ENCODE measurements at places on chromosomes 2 and 18. TPM values are rescaled to one million over a fixed set of nuclear protein-coding genes. Genes with fewer than 3 reads are reported as not detected.

DNA sequence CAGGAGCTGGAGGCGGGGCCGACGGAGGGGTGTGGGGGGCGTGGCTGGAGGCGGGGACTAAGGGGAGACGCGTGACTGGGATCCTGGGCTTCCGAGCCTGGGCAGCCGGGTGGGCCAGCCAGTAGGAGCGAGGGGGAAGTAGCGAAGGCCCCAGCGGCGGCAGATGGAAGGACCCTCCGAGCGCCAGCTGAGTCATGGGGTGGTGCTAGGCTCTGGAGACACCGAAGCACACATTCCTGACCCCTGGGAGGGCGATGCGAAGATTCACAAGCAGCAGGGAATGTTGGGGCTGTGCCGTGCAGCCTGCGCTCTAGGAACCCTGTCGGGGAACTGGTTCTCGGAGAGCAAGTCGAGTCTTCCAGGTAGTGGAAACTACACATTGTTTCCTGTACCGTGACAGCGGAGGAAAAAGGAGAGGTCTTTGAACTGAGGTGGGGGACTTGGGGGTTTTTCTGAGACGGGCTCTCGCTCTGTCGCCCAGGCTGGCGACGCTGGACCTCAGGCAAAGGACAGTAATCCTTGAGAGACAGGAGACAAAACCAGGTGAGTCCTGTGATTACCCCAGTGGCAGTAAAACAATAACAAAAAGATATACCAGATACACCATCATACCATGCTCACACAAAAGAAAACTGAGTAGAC is 650 bp upstream of the AFG3L2 start:
- no peak for DNase-seq

DNA sequence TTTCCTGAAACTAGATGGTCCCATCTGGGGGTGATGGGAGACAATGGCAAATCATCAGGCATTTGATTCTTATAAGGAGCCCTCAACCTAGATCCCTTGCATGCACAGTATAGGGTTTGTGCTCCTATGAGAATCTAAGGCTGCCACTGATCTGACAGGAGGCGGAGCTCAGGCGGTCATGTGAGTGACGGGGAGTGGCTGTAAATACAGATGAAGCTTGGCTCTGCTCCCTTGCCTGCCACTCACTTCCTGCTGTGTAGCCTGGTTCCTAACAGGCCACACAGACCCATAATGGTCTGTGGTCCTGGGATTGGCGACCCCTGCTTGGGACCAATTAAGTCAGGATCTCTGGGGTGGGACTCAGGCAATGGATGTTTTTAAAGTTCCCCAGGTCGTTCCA is 293.4 kb downstream of the ZNF521 start:
- DNase-seq, result no peak

EPHA4 gene
- 41.3 TPM for total RNA-seq

DNA sequence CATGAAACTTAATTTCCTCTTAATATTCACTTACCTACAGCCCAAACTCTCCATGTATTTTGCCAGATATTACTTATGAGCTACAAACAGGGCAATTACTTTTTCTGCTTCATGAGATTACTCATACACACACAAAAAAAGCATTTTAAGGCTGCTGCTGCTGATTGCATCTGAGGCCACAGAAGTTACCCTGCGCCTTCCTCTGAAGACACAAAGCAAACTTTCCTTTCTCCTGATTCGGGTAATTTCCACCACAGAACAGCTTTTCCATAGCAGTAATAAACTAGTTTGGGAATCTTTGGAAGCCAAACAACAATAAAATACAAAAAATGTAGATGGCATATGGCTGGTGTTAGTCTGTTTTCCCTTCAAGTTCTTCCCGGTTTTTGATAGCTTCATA is 6.2 kb downstream of the TTC32 start:
- DNase-seq, result no peak

DNA sequence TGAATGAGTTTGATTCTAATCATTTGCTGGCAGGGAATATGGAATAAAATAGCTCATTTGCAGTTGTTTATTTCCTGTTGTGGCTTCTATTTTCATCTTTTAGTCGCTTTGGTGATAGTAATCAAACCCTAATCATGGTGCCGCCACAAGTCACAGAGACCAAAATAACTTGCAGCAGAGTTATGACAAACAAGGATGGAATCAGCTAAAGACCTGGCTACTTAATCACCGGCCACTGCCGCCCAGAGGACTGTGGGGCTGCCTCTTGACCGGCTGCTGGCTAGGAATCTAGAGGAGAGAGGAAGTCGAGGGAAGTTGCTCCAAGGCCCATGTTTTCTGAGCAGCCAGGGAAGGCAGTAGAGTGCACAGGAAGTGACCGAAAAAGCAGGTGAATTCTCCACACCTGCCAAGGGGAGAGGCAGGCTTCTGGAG is 5.1 kb upstream of the SMAD7 start:
- DNase-seq, result no peak

- DNase-seq, result no peak
Measured at GRCh38 chr2:197599285-197599965, 76.0 kb downstream of the RFTN2 start.

GRCh38 chr2:41966920-41967319 is 80.9 kb upstream of the PKDCC start:
- DNase-seq, result no peak

DNA sequence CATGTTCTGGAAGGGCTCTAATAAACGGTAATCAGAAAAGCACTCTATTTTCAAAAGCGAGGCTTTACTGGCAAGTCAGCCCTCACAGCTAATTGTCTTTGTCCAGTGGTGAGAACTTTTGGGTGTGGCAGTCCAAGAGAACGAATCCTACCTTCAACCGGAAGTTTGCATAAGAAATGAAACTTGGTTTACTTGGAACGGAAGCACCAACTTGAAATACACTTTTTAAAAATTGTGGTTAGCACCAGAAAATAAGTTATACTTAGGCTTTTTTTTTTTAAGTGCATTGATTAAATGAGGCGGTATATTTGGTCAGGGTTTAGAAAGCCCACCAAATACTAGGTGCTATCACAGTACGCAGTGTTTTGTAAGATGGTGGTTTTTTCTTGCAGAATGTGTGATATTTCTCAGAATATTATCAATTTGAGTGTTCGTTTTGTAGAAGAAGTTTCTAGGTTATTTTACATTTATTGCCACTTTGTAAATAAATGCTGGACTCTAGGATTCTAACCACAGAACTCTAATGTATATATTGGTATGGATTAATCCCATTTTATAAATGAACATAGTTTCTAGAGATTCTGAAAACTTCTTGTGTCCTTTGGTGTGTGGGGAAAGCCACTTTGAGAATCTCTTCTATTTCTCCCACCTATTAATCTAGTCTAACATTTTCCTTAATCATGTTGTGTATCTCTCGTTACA is 1.2 kb downstream of the MYL12A start:
- peak; percentile 13 for DNase-seq

GRCh38 chr2:157447741-157448140 is 3.9 kb upstream of the CYTIP start:
- DNase-seq, result no peak

FARSB gene
- 17.1 TPM for total RNA-seq

MREG gene
- total RNA-seq, result 3.4 TPM

DNA sequence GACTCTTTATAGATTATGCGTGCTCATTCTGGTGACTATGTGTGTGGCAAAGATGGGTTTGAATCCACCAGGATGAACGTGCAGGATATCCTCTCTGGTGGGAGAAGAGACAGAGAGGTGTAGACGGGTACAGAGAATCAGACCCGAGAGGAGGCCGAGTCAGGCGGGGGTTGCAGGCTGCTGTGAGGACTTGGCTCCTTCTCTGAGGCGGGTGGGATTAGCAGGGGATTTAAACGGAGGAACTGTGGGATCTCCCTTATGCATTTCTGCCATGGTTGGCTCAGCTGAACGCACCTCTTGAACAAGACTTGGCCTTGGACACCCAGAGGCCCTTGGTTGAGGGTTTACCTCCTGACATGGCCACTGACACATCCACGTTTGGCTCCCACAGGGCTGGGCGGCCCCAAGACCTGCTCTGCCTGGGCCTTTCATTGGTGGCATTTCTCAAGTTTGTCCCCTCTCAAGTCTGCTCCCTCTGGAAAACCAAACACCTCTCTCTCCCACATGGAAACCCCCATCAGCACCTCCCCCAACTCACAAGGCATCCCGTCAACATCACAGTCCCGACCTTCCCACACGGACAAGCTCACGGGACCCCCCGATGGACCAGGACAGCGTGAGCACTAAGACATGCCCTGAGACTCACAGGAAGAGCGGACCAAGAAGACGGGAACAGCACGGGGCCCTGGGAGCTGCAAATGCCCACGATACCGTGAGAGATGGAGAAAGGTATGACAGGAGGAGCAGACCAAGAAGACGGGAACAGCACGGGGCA is 158.3 kb downstream of the RTP5 start:
- no peak for DNase-seq

DNA sequence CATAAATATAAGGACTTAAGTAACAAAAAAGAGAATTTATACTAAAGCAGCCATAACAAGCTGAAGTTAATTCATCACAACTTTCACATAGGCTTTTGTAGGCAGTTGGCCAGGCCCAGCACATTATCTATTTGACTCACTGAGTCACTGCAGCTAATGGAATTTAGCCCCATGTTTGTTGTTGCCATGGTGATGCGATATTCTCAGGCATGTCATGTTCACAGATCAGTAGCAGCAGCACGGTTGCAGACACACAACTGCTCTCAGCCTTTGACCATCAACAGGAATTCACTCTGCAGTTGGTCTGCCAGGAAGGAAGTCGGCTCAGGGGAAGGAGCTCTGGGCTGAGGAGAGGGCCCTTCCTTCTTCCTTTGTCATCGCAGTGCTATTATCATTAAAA is 639.8 kb downstream of the TMEM182 start:
- DNase-seq, result peak; percentile 15

- DNase-seq, result no peak
Measured at GRCh38 chr2:106356291-106356690, 111.9 kb downstream of the RGPD3 start.

DNA sequence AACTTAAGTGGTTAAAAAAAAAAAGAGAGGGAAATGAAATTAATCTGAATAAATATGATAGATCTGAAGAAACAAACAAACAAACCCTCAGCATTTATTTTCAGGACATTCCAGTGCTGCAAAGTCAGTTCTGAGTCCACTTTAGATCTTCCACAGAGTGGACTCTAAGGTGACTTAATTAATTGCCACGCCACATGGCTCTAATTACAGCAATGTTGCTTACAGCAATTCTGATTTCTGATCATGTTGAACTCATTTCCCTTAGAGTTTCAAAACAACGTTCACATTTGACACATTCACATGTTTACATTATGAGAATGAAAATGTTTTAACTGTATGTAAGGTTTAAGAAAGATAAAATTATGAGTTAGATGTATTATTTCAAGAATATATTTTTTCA is 38.6 kb upstream of the RASGRP3 start:
- no peak for DNase-seq

DNA sequence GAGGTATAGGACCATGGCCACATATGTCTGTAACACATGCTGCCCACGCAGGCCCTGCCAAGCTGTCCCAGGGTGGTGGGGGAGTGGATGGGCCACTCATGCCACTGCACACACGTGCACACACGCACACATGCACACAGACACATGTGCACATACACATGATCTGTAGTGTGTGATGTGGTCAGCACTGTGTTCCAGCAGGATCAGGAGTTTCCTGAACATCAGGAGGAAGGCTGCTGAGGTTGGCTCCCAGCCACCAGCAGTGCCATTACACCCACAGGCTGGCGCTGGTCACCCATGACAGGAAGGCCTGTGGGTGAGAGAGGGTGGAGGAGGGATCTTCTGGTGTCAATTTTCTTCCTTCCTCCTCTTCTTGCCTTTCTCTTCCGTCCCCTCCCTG is 44.7 kb downstream of the POMC start:
- DNase-seq, result no peak

DNA sequence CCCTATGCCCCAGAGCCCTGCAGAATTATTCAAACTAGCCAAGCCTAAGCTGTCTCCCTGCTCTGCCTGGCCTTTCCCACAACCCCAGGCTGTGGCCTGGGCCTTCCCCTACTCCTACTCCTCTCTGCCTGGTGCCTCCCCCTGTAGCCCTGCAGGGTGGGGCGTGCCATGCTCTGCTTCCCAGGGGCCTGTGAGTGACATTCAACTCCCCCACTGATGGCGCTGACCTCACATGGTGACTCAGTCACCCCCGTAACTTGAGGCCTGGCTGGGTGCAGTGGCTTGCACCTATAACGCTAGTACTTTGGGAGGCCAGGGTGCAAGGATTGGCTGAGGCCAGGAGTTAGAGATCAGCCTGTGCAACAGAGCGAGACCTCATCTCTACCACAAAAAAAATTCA is 60.6 kb downstream of the KIF1A start:
- no peak for DNase-seq

DNA sequence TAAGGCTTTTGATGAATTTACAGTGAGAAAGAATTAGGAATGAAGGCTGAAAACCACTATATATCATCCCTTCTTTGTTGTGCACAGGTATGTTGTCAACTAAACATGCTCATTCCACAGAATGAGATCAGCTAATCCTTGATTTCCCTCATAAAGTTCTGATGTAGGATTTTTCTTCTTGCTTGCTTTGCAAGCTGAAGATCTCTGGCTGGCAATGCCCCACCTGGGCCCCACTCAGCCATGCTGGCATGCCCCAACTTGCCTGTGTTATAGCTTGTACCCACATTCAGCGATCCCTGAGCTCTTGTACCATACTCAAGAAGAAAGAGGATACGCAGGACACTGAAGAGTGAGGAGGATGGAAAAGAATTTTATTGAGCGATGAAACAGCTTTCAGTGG is 18.0 kb upstream of the SERPINB11 start:
- no peak for DNase-seq

DNA sequence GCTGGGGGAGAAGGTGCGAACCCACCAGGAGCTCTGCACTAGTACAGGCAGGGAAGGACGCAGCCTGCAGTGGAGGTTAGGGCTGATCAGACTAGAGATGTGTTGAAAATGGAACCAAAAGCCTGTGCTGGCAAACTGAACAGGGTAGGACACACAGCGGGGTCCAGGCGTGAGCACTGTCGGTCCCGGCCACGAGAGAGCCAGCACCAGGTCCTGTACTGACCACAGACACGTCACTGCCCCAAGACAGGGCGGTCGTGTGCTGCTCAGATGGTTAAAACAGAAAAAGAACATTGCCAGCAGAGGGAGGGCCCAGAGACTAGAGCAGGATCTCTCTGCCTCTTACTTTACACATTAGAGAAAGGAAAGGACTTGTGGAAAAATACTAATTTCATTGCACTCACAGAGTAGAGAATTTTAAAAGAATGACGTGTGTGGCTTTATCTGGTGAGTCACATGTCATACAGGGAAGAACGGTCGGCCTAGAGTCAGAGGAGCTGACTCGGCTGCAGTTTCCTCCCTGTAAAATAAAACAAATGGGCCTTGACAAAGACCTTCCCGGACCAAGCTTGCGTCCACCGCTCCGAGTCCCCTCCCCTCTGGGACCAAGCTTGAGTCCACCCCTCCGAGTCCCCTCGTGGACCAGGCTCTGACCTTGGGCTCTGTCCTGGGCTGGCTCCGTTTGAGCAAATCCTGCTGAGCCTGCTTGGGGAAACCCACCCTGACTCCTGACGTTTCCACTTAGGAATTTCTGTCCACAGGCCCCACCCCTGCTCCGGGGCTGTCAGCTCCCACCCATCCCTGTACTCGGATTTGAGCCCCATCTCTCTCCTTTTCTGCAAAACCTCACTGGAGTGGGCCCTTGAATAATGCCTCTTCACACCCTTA is 16.7 kb upstream of the ADI1 start:
- no peak for DNase-seq

MYO3B gene
- 2.8 TPM for total RNA-seq

GRCh38 chr2:172969609-172970008 is 106.0 kb upstream of the MAP3K20 start:
- no peak for DNase-seq

GRCh38 chr18:5106730-5107129 is 90.3 kb downstream of the AKAIN1 start:
- no peak for DNase-seq

RHOB gene
- total RNA-seq, result 305 TPM

CGREF1 gene
- 4.1 TPM for total RNA-seq

GRCh38 chr2:215419769-215420470 is 15.9 kb downstream of the FN1 start:
- no peak for DNase-seq
